NCI-H2081 treated with DMSO at 0.1 percent for 48 hours (cell line): ENCODE measurements at places on chromosomes 1 and 21.

- DNase-seq, result no peak
Observed at GRCh38 chr21:38486221-38486620, 12.1 kb downstream of the ERG start.

GRCh38 chr1:111145542-111145941 is 5.5 kb downstream of the CEPT1 start:
- DNase-seq, result no peak

DNA sequence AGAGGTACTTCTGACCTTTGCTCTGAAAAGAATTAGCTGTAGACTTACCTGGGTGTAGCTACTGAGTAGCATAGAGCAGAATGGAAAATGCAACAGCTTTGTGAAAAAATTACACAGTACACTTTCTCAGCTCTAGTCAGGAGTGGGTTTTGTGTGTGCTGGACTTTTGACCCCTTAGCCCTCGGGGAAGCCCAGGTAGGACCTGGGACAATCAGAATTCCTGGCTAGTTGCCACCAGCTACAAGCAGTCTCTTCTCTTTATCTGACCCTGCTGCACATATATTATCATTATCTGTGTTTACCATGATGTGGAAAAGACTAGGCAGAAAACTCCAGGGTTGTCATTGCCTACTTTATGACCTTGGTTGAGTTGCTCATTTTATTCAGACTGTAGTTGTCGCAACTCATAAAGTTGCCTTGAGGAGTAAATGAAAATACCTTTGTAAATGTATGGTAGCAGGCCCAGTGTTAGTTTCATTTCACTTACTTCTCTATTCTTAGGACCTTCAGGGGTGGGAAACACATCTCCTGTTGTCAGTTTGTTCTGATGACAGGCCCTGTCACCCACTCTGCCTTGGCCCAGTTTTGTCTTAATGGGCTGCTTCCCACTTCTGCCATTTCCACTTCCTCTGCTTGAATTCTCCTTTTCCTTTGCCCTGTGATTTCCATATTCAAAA is 5.4 kb downstream of the NEK7 start:
- no peak for DNase-seq

GRCh38 chr1:186210258-186210657 is 164.8 kb downstream of the TPR start:
- DNase-seq, result no peak

DNA sequence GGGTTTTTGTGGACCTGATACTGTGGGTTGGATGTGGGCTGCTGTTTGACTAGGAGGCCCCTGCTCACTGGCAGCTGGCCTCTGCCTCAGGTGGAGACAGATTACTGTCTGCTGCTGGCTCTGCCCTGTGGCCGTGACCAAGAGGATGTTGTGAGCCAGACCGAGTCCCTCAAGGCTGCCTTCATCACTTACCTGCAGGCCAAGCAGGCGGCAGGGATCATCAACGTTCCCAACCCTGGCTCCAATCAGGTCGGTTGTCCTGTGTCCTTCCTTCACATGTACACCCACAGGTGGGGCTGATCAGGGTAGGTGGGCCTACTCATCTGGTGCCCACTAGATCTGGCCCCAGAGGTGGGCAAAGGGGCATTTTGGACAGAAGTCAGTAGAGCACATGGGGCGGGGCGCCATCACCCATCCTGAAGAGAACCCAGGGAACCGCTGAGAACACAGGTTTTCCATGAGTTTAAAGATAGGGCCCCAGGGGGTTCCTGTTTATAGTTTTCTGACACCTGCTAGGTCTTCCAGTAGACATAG is 37.2 kb downstream of the ZBTB17 start:
- DNase-seq, result no peak

DNA sequence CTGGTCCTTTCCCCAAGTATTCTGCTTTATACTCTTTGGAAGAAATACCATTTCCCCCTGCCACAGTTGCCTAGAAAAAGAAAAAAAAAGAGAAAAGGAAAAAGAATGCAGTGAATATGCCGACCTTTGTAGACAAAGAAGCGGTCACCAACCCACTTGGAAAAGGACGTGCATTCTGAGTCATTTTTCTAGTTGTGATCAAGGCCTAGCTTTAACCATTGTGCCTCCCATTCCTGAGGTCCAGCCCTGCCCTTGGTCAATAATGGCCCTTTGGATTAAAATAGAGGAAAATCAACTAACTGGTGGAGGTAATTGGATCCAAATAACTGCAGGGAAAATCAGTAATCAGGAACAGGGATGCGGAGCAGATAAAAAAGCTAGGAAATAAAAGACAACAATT is 24.8 kb downstream of the S1PR1 start:
- no peak for DNase-seq

DNA sequence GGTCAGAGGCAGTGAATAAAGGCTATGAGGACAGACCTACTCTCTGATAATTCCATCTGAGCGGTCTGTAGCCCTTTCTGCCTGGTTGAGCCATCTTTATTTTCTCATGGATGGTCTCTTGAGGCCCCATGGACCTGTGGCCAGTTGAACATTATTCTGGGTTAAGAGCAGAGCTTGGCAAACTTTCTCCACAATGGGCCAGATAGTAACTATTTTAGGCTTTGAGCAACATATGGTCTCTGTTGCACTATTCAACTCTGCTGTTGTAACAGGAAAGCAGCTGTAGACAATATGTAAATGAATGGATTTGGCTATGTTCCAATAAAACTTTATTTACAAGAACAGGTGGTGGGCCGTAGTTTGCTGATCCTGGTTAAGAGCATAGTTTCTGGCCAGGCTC is 62.7 kb downstream of the KAZN start:
- no peak for DNase-seq

- DNase-seq, result no peak
Observed at GRCh38 chr1:52601991-52602855, at the start of gene GPX7. TSS of gene GPX7 (plus strand) at chr1:52602371. CDS start at chr1:52602410, 39 bp downstream.

GRCh38 chr1:231279683-231280082 is 38.7 kb downstream of the GNPAT start:
- DNase-seq, result no peak

- DNase-seq, result no peak
Observed at GRCh38 chr1:227774051-227774731, 39.0 kb downstream of the SNAP47 start.

GRCh38 chr21:24895885-24896734 is 711.2 kb downstream of the MRPL39 start:
- no peak for DNase-seq

GRCh38 chr1:94258873-94259331 is 21.5 kb upstream of the ARHGAP29 start:
- no peak for DNase-seq
